ENCODE measurements at places on chromosomes 7 and 10.
A peak's percentile ranks its signal among the peaks of the same experiment; 100 is the strongest.

- no peak for DNase-seq
Measured at GRCh38 chr10:30357075-30357801, 8.2 kb upstream of the MTPAP start.

GRCh38 chr10:97416565-97416964 is 9.4 kb upstream of the PGAM1 start:
- DNase-seq: no peak

DNA sequence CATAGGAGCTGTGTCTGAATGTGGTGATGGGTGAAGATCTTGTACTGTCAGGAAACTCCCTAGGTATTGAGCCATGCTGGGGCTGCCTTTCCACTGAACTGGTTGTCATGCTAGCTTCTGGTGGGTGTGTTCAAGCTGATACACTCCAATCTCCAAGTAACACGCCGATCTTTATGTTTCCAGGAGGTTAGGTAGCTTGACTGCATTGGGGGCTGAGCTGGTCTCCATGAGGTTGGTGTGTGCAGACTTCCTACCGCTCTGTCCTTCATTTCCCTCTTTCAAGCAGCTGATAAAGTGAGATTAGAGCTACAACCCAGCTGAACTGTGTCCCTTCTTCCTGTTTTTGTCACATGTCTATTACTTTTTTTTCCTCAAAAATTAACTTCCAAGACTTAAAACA is 265.5 kb downstream of the ANKRD30A start:
- DNase-seq: no peak

GRCh38 chr10:87095236-87095945 is 385 bp downstream of the SHLD2 start:
- peak; percentile 57 for DNase-seq

GRCh38 chr7:43700059-43700501 is 29.2 kb downstream of the COA1 start:
- no peak for DNase-seq

GRCh38 chr7:25877802-25878789 is 273.9 kb upstream of the NFE2L3 start:
- no peak for DNase-seq

DNA sequence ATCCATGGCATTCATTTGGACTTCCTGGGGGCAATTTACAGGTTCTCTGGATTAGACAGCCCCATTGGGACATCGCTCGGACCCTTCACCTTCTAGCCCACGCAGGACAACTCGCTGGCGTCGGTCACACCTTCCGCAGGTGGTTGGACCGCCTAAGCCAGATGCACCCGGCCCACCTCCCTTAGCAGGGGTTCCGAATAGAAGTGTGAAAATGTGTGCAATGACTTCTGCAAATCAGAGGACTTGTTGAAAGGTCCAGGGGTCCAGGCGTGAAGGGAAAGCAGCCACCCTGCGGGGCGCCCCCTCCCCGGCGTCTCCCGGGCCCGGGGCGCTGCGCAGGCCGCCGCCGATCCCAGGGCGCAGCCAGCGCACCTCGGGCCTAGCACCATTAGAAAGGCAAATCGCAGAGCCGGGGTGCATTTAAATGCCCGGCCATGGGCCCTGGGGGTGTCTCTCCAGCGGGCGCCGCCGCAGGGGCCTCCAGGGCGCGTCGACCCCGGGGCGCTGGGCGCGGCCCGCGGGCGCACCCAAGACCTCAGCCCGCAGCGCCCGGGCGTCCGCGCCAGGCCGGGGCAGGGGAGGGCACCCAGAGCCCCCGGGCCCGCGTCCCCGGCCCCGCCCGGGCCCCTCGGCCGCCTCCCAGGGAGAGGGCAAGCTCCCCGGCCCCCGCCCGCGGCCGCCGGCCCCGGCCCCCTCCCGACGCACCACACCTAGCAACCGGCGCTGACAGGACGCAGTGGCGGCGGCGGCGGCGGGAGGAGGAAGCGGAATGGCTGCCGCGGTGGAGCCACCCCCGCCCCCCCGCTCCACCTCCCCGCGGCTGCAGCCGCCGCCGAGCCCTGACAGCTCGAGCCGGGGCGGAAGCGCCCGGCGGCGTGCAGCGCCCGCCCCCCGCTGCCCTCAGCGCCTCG is 1.2 kb downstream of the JAZF1 start:
- peak; percentile 65 for DNase-seq

DNA sequence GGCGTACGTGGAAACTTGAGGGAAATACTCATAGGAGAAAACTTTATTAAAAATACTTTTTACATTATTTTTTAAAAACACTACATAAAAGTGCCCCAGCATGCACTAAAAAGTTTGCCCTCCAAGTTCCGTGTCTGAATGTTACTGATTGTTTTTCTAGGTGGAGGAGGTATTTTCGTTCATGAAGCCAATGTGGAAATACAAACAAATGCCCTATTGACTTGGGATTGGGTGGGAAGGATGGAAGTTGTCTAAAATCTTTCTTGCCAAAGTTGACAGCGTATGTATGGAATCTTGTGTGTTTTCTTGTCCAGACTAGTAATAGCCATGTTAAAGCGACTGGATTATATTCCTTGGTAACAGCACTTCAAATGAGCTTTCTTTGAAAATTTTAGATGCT is 1.2 kb downstream of the PROSER2 start:
- DNase-seq: no peak

GRCh38 chr10:112695539-112695938 is 248.5 kb downstream of the VTI1A start:
- no peak for DNase-seq

DNA sequence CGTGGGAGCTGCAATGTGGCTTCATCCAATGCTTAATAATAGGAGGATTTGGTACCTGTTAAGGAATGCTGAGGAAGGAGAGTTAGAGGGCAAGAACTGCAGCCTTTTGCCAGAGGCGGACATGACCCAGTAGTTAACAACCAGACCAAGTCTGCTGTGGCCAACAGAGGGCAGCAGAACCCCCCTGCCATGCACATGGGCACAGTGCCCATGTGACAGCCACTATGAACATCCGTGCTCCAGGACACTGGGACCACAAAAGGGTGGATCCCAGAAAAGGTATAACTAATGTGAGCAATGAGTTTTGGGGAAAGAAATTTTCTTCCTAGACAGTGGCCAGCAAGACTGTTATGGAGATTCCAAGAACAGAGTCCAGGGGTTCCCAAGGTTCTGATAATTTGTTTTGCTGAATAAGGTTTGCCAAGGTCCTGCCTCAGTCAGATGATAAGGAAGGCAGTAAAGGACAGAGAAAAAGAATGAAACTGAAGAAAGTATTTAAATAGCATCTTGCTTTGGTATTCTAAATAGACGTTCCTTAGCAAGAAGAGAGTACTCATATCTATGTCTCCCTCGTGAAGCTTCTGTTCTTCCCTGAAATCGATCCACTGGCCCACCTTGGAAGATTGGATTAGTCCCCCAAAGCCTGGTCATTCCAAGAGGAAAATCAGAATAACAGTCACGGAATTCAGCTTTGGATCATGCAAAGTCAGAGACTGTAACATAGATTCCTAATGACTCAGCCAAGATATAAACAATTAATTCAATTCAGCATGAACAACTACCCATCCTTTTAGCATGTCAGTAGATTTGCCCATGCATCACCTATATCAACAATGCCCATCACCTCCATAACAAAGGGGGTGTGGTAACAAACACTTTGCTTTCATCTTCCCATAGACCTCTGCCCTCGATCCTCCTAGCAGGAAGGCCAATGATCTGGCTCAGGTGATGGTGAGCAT is 56.0 kb downstream of the LGI1 start:
- no peak for DNase-seq

- no peak for DNase-seq
Measured at GRCh38 chr7:91293840-91294239, 29.6 kb downstream of the FZD1 start.

DNA sequence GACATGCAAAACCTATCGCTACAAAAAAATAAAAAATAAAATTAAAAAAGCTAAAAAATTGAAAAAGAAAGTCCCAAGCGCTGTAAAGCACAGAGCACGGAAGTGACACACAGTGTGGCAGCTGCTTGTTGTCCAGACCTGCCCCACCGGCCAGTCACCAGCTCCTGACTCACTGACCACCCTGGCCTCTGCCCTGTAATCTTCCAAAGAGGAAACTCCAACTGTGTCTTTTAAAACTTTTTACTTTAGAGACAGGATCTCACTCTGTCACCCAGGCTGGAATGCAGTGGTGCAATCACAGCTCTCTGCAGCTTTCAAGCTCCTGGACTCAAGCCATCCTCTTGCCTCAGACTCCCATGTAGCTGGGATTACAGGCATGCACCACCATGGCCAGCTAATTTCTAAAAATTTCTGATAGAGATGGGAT is 23.6 kb downstream of the GNA12 start:
- no peak for DNase-seq

- DNase-seq: no peak
Measured at GRCh38 chr10:119715628-119716505, 10.0 kb upstream of the INPP5F start.

DNA sequence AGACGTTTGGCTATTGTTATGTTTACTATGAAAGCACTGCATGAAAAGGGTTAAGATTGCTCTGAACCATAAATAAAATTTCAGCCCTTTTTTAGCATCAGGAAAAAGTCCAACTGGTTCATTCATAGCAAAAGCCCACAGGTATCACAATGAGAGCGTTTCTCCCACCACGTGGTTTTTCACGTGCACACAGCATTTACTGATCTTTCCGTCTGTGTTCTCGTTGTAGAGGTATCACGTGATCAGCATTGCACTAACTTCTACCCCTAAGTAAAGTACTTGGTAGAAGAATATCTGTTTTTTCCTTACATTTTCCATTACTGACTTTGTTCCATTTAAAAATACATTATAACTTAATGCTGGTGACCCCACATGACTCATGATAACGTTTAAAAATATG is 17.8 kb upstream of the CCDC3 start:
- DNase-seq: no peak

- DNase-seq: no peak
Measured at GRCh38 chr10:22605168-22605567, 109.2 kb downstream of the PIP4K2A start.

DNA sequence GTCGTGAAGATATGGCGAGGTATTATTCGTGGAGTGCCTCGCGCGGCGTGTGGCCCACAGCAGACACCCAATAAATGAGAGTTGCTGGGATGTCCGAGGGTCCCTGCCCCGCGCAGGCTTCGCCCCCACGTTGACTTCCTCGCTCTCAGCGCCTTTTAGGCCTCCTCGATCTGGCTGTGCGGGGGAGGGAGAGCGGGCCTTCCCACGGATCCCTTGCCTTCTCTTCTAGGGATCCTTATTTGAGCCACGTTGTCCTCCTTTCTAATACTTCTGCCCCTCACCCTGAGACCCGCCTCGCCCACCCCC is 660 bp downstream of the VCL start:
- DNase-seq: no peak

GRCh38 chr7:120502825-120503224 is 229.8 kb downstream of the KCND2 start:
- DNase-seq: no peak

DNA sequence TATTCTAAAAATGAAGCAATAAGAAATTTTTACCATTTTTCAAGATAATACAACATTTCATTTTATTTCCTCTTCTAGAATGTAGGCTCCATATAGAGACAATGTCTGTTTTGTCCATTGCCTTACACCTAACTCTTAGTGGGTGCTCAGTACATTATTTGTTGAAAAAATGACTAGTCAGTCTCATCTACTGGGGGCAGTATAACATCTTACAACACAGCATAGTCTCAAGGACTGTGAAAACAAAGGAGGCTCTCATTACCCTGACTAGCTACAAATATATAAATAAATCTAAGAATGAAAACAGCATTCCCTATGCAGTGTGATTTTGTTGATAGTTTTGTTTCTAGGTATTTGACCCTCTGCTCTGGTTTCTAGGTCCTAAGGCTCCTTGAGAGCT is 11.6 kb downstream of the CRPPA start:
- no peak for DNase-seq

DNA sequence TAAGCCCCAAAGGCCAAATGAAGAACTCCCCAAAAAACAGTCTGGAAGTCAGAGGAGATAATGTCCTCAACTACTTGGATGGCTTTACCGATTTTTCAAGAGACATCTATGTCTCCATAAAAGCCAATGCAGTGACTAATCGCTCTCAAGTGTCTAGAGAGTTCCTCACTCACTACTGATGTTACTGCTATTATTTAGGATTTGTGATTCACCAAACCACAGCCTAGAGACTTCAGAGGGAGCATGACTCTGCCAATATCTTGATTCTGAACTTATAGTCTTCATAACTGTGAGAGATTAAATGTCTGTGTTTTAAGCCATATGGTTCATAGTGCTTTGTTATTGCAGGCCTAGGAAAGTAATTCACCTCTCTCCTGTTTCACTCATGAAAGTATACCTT is 160.2 kb downstream of the IPMK start:
- no peak for DNase-seq

DNA sequence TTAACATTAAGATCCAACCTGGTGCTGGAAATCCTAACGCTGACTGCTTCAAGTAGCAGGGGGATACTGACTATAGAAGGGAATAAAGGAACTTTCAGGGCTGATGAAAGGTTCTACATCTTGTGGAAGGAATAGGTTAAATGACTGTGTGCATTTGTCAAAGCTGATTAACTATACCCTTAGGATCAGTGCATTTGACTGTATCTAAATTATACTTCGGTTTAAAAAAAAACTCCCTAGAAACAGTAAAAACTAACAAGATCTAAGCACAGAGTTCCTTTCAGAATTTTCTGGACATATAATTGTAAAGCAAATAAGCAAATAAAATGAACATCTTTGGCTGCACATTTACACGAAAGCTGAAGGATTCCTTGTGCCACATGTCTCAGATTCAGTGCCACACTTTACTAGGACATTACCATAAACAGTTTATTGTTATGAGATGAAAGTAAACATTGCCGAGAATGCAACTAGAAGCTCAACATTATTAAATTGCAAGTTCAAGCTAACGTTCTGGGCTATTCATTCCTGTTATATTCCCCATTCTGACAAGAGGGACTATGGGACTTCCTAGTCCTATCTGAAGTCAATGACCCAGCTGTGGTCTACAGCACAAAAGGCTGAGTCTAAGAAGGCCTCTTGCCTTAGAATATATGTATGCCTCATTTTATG is 20.7 kb downstream of the ANK3 start:
- no peak for DNase-seq

DNA sequence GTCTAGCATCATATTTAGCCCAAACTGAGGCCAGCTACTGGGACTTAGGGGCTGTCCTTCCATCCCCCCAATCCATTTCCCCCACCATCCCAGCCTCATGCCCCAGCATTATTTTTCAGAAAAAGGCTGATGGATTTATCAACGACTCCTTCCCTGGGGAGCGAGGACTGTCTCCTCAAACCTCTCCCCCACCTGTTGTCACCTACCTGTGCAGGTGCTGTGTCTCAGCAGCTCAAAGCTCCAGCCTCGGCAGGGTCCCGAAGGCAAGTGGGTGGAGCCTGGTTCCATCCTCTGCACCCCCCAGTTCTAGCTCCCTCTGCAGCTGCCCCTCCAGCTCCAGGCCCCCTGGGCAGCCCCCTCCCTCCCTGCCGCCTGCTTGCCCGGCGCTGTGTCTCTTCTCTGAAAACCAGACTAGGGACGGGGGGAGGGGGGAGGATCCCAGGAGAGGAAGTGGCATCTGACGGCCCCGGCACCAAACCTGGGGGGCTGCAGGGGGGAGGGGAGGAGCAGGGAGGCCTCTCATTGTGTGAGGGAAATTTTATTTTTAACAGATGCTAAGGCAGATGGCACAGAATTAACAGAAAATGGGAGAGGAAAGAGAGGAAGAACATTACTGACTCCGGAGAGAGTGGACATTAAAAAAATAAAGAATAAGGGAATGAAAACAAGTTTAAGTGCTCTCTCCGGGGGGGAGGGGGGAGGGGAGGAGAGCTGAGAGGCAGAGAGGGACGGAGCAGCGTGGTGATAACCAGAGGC is 61.7 kb upstream of the PAX2 start:
- no peak for DNase-seq

- no peak for DNase-seq
Measured at GRCh38 chr10:95814011-95814727, 58.2 kb downstream of the ENTPD1 start.

- no peak for DNase-seq
Measured at GRCh38 chr7:216360-217300, 24.3 kb downstream of the FAM20C start.

All from GM12892 (cell line).